ENCODE measurements at places on chromosomes 11 and 22.

GRCh38 chr11:61916737-61917333, 531 bp downstream of the RAB3IL1 start:
- DNase-seq = no peak

DNA sequence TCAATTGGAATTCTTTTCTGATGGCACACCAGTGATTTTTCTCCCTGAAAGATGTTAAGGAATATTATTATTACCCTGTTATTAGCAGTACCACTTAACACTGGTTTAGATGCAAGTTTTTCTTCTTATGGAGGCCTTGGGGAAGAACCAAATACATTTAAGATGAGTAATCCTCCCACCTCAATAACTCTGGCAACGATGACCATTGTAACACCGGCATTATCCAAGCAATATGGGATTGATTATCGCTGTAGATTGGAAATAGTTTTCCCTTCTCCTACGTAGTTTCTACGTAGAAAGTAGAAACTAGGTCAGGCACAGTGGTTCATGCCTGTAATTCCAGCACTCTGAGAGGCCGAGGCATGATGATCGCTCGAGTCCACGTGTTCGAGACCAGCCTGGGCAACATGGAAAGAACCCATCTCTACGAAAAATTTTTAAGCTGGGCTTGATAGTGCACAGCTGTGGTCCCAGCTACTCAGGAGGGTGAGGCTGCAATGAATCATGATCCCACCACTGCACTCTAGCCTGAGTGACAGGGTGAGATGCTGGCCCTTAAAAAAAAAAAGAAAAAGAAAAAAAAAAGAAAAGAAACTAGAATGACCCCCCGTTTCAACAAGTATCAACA, 45.5 kb downstream of the PACSIN2 start:
- no peak for DNase-seq

DNA sequence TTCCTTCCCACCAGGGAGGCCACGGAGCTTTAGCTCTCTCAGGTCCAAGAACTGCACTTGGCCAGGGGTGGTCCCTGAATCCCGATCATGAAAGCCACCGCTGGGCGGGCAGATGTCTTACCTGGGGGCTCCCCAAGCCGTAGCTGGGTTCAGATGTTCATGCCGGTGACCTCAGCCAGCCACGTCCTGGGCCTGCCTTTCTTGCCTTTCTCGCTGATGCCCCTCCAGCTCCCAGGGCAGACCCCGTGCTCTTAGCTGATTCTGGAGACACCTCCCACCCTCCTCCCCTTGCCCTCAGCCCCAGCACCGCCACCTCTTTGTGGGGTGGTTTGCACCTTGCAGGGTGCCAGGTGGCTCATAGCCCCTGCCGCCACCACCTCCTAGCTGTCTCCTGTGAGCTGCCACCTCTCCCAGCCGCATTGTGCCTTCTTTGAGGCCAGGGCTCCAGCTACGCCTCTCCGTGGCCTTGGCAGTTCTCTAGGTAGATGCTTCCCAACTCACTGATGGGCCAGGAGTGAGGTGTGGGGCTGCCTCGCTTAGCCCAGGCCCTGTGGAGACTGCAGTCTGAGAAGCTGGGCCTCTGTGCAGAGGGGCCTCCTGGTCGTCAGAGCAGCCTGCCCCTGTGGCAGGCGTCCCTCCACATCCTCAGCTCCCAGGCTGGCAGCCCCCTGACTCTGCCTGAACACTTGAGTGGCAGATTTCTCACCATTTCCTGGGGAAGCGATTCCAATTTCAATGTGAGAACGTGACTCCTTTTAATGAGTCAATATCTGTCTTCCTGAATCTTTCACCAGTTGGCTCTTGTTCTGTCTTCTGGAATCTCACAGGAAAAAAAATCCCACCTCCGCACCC, 97.6 kb upstream of the B3GAT1 start:
- no peak for DNase-seq

DNA sequence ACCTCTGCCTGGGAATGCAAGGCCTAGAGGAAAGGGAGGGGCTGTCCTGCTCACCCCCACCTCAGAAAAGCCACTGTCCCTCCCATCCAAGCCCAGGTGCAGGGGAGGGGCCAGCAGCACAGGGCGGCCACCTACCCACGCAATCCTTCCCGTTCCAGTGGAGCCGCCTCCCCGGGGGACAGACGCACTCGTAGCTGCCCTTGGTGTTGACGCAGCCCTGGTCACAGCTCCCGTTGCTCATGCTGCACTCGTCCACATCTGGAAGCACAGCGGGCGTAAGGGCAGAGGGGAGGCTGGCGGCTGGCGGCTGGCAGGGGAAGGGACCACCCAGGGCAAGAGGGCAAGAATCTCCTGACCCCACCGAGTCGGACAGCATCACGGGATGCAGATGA, 40.3 kb upstream of the TTLL12 start:
- peak; percentile 67 for DNase-seq

GRCh38 chr11:122723576-122723975, 68.1 kb downstream of the UBASH3B start:
- DNase-seq = no peak

DNA sequence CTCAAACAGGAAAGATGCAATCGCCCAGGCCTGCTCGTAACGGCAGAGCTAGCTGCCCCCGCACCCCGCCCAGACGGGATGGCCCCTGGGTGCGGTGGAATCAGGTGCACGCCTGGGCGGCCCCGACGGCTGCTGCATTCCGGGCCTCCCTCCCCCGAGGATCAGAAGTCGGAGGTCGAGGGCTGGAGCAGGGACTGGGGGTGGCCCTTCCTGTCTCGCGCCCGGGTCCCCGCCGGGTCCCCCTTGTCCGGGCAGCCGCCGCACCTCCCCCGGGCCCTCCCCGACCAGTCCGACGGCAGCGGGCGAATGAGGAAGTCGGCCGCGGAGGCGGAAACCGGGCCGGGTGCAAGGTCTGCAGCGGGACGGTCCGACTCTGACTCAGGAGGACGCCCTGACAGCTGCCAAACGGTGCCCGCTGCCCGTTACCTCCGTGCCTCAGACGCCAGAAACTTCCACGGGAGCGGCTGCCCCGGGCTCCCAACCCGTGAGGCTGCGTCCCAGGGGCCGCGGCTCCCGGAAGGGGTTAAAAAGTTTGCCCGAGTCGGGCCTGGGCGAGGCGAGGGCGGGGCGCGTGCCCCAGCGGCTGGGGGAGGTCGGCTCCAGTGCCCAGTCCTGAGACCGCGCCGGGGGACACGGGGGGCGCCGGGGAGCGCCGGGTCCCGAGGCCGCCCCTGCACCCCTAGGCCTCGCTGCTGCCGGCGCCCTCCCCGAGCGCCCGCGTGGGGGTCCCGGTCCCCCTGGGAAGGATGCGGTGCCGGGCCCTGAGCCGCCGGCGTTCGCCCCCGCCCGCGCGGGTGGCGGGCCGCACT, 663 bp downstream of the MYH9 start:
- peak; percentile 89 for DNase-seq

- no peak for DNase-seq
These were observed 696.3 kb downstream of the DLG2 start for GRCh38 chr11:84930863-84931262.

DNA sequence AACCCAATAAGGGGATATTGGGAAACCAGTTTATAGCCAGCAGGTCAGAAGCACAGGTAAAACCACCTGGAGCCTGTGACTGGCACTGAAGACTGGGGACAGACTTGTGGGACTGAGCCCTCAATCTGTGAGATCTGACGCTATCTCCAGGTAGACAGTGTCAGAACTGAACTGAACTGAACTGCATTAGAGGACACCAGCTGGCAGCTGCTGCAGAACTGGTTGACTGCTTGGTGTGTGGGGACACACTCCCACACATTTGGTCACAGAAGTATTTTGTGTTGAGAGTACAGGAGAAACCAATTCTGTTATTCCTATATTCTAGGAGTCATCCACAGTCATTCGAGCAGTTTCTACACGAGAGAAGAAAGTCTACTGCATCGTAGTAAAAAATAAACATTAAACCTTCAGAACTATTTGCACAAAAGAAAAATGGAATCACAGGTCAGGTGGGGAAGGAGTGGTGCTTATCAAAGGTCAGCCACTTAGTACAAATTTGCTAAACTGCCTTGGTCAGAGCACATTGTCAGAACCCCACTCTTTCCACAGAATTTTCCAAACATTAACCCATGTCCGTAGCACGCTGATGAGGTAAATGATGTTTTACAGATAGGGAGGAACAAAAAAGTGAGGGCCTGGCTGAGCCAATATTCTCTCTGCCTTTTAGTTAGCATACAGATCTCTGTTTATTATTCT, 77.2 kb downstream of the SIK3 start:
- peak; percentile 66 for DNase-seq

GRCh38 chr11:39462506-39462905, 1996.9 kb downstream of the LRRC4C start:
- no peak for DNase-seq

DNA sequence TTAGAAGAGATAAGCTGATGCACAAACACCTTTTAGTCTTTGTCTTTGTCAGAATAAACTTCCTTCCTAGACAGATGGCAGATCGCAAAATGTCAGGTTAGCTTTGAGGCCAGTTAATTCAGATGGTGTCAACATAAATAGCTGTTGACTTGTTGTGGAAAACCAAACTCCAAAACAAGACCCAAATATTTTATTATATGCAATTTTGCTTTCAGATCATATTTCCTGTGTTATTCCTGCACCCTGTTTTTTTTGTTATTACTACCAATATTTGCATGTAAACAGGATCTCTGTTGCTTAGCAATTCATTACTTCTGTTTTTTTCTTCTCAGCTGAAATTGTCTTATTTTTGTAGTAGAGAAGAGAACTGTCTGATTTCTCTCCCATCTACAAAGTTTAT, 316.0 kb downstream of the ETS1 start:
- no peak for DNase-seq

DNA sequence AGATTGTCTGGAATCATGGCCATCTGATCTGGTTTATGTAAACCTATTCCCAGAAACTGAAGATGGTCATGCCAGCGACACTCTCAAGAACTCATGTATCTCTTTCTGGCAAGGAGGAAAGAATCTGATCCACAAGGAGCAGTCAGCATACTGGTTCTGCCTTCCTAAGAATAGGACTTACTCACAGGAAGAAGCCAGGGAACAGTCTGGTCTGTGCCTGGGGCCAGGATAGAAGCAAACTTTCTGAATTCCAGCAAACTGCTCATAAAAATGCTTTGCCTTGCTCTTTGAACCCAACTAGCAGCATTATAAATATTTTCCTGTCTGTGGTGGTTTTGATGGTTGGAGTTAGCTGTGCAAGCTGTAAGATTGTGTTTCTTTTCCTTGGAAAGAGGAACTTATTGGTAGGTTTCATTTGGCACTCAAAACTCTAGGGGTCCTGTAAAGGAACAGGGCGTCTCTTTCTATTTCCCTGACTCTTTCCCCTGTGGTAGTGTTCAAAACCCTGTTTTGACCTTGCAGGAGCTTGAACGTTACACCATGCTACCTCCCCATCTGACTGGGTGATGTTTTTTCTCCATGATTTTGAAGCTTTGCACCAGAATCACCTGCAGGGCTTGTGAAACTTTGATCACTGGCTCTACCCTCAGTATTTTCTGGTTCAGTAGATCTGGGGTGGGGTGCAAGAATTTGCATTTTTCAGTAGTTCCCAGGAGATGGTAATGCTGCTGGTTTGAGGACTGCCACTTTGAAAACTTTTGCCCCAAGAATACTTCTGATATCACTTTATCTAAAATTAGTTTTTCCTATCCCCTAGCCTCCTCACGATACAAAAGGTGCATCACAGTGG, 627.8 kb upstream of the ANO5 start:
- DNase-seq = no peak

DNA sequence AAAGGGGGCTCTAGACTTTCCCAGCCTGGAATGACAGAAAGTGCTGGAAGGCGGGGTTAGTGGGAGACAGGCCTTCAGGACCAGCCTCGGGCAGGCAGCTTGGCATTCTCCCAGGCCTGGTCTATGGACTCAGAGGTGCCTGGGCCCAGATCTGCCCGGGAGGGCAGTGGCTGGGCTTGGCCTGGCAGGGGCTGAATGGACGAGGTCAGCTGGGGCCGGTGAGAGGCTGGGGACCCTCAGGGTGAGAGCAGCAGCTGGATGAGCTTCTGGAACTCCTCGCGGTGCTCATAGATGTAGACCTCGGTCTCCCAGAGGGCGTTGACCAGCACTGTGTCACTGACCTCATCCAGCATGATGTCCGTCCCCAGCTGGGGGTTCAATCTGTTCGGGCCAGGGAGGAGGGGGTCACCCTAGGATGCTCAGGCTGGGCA, 1.5 kb upstream of the BAIAP2L2 start:
- no peak for DNase-seq

DNA sequence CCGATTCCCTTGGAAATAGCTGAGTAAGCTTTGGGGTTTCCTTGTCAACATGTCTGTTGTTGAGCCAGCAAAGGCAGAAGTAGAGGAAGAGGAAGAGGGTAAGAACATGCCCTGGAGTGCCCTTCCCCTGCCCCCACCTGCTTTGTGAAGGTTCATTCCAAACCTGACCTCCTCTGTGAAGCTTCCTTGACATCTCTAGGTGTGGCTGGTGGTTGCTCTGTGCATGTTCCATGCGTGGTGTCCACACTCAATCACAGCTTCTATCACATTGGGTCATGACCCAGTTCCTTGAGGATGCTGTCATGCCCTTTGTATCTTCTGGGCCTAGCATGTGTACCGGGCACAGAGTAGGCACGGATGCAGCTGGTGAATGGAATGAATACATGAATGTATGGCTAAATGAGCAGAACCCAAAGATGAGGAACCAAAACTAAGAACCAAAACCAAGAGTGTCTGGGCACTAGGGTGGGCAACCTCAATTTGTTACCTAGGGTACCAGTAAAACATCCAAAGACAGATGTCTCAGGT, 23.7 kb upstream of the FXYD6 start:
- DNase-seq = no peak

DNA sequence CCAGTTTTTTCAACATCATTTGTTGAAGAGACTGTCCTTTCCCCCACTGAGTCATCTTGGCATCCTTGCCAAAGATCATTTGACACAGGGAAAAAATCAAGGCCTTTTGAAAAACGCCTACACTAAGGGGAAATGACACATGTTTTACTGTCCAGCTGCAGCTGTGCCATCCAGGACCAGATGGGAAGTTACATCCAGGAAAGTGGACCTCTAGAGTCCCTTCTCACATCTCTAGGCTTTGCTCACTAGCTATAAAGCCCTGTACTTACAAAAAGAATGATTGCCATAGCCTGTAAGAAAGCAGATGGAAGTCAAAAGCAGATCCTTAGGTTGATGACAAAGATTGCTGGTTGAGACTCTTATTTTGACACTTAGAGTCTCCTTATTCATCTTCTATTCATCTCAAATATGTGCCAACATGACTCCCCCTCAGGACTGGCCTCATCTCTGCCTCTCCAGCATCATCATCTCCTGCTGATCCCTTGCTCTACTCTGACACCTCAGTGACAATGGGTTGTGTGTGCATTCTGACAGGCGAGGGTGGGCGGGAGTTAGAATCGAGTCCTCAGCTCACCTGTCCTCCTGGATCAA, 22.8 kb downstream of the OSBP2 start:
- no peak for DNase-seq

GRCh38 chr11:85257837-85258236, 369.3 kb downstream of the DLG2 start:
- DNase-seq = no peak

All from NB4 (cell line).